ENCODE measurements at places on chromosomes 6 and 20.

GRCh38 chr6:1384549-1385128 is 4.7 kb upstream of the FOXF2 start:
- H3K4me1 ChIP-seq: peaks cover 44% of the 10 kb centered on the region
- H3K4me3 ChIP-seq: no peak overlapping the region
- peaks cover 86% of the 10 kb centered on the region for H3K27me3 ChIP-seq
- no peaks in the 10 kb centered on the region for H3K36me3 ChIP-seq

DNA sequence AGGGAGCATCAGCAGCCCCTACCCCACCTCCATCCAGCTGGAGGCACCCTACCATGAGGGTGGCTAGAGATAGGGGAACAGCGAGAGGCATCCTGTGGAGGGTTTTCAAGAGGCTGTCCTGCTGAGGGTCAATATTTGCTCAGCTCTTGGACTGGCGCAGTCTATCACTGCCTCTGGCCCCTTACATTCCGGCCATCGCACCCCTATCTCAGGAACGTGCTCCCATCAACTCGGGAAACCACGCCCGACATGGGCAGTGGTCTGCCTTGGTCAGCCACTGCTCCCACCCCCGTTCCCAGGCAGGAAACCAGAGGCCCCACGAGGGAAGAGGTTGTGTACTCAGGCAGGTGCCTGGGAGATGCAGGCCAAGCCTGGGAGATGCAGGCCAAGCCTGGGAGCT is 57.9 kb downstream of the VEGFA start:
- peaks cover 46% of the 10 kb centered on the region for H3K27me3 ChIP-seq
- no peak overlapping the region for H3K27ac ChIP-seq
- H3K4me1 ChIP-seq: peaks cover 7% of the 10 kb centered on the region
- no peak overlapping the region for H3K4me3 ChIP-seq
- no peak for ATAC-seq

- H3K4me3 ChIP-seq: no peak overlapping the region
- no peak for ATAC-seq
- no peaks in the 10 kb centered on the region for H3K4me1 ChIP-seq
- peaks cover 8% of the 10 kb centered on the region for H3K27me3 ChIP-seq
- no peaks in the 10 kb centered on the region for H3K36me3 ChIP-seq
- no peak overlapping the region for H3K27ac ChIP-seq
These were observed 2.5 kb downstream of the C20orf202 start for GRCh38 chr20:1205802-1206201.

DNA sequence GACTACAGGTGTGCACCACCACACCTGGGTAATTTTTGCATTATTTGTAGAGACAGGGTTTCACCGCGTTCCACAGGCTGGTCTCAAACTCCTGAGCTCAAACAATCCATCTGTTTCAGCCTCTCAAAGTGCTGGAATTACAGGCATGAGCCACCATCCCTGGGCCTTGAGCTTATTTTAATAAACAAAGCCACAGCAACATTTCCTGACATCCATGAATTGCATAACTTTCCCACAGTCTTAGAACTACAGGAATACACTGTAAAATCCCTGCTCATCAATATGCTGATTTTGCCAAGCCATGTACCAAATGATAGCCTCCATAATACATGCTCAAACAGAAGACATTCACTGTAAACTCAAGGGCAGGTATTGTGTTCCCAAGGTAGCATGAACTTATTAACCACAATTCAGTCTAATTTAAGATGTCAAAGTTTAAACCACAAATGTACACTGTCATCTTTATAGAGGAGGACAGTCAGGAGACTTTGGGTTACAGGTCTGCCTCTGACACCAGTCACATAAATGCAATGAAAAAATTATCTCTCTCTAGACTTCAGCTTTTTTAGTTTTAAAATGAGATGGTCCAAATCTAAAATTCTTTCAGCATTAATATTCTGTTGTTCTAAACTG is 40.0 kb downstream of the NUDT3 start:
- peaks cover 7% of the 10 kb centered on the region for H3K36me3 ChIP-seq
- H3K27me3 ChIP-seq: no peaks in the 10 kb centered on the region
- peaks cover 37% of the 10 kb centered on the region for H3K4me1 ChIP-seq
- ATAC-seq: no peak
- no peak overlapping the region for H3K27ac ChIP-seq

Measured in stimulated activated memory B cell treated with anti-CD40 and anti-IgM and Interleukin-4, amounts not matched to agents 10 μg/mL and 1 μg/mL and 100 μg/mL, for 72 hours (primary cell).